Left lung (tissue), 14 donors: ENCODE measurements at places on chromosomes 16 and 17. TPM values are rescaled to one million over a fixed set of nuclear protein-coding genes. Genes with fewer than 3 reads are reported as not detected.

DNA sequence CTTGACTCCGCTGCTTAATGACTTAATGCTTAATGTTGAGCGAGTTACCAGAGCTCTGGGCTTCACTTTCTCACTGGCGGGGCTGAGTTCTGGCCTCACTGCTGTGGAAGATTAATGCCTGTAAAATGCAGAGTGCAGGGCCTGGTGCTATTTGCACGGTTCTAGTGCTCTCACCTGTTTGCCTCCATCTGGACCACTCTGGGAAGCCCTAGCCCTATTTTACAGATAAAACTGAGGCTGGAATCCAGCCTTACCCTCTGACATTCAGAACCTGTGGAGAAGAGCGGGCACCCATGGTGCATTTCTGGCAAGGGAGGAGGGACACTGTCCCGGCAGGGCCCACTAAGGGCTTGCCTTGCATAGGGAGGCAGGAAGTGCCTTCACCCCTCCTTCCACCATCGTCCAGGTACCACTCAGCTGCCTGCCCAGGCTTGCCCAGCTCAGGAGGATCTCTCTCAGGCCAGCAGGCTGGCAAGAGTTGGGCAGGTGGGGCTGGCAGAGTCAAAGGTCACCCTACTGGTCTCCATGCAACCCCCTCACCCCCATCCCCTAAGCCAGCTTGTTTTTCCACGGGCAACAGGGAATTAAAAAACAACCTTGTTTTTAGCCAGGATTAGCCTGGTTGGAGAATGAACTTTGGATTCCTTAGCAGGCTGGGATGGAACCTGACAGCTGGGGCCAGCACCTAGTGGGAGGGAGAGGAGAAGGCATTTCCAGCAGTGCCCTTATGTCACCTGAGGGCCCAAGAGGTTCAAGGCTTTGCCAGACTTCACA lies 4.1 kb upstream of the UBALD1 start:
- no peak for DNase-seq

DNA sequence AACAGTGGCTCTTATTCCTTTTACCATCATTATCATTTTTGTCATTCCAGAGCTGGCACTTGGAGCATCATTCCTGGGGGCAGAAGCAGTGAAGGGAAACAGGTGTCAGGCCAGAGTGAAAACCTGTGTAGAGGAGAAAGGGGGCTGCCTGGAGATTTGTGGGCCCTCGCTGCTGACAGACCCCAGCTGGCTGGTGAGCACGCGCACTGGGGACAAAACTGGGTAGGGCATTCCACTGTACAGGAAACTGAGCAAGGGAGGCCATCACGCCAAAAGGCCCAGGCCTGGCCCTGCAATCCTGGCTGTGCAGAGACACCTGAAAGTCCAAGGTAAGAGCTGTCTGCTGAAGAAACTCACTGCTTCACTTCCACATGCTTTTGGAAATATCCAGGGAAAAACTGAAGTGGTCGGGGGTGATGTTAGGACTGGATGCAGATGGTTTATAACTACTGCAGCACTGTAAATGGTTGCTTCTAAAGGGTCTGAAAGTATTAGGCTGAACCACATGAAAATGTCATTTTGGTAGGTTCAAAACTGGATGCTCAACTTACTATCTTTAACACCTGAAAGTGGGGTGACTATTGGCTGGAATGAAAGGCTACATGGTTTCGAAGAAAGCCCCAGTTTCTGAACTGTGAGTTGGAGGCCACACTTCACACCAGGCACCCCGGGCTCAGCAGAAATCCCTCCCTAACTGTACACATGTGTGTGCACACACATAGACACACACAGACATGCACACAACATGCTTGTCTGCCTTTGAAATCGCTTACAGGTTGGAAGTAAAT lies 225.0 kb downstream of the C16orf78 start:
- no peak for DNase-seq

DNA sequence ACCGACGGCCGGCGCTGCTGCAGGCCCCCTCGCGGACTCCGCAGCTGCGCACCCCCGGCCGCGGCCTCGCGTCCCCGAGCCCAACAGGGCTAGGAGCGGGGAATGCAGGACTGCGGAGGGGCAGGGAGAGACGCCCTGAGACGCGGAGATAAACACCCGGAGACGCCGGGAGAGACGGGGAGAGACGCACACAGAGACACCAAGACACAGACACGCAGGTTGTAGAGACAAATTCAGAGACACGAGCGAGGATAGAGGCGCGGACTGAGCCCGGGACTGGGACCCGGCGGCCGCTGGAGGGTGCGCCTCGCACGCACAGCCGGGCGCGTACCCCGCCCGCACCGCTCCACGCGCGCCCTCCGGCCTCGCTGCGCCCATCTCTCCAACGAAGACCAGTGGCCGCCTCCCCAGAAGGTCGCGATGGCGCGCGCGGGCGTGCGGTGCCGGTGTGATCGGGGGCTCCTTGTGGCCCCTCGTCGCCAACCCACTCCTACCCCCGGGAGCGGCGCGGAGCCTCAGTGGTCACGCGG lies 902 bp downstream of the STAC2 start:
- DNase-seq, result no peak

DNA sequence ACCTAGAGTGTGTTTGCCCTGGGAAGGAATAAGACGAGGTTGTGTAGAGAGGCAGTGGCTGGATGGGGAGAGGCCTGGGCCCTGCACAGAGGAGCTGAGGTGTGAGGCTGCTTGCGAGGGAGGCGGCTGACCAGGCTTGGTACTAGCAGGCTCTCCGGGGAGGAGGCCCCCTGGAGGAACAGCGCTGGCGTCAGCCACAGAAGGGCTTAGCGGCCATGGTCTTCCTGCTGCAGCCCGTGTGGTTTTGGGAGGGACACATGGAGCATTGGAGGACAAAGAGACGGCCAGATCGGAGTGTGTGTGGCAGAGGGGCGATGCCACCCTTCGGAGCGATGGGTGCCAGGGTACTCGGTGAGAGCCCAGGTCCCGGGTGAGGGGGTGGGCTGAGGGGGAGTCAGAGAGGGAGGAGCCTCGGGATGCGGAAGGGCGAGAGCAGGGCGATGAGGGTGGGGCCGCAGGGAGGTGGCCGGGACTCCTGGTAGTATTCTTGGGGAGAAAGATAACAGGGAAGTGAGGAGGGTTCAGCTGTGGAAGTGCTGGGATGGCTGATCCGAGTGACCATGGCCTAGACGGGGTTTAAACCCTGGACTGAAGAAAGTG lies 8.3 kb downstream of the BANP start:
- no peak for DNase-seq

DNA sequence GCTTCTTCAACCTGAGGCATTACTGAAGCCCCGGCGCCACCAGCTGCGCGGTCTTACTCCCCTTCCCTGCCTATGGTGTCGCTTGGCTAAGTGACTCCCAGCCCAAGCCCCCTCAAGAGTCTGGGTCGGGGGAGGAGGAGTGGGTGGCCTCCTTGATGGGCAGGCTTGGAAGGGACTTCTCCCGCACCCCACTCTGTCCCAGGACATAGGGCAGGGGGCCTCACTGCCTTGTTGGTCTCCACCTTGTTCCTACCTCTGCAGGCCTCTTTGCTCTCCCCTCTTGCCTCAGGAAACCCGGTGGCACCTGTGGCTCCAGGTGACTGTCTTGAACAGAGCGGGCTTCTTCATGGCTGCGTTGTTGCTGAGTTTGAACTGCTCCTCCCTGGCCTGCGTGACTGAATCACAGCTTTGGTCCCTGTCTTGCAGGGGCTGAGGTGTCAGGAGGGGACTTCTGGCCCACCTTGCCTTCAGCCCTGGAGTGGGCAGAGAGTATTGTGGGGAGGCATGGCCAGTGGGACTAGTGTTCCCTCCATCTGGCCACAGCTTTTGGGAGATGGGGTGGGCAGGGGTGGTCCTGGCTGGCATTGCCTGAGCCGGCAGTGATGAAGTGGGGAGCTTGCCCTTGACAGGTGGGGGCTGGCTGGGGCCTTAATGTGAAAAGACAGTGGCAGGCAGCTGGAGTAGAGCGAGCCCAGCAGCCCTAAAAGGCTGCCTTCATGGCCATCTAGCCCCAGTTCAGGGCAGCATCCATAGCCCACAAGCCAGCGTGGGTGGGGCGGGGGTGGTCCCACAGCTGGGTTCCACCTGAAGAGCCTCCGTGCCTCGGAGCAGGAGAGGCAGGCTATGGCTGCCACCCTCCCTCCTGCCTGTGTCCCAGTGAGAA lies 7.3 kb downstream of the CBX2 start:
- DNase-seq, result no peak

- DNase-seq, result no peak
These were observed 50.8 kb downstream of the ZFHX3 start for GRCh38 chr16:72997141-72997542.

Gene ACTG1
- 2,746 TPM for polyA plus RNA-seq

Gene EPX
- polyA plus RNA-seq, result 1.2 TPM

DNA sequence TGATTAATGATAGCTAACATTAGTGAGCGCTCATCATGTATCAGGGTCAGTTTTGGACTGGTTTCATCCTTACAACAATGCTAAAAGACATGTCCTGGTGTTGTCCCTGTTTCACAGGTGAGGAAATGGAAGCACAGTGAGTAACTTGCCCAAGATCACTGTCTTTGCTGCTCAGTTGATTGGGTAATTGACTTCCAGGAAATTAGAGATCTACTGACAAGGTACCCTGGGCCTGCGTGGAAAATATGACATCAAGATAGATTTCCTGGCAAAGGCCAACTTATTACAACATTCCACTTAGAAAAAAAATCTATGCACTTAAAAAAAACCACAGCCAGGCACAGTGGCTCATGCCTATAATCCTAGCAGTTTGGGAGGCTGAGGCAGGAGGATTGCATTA lies 96.3 kb downstream of the CYLD start:
- no peak for DNase-seq

DNA sequence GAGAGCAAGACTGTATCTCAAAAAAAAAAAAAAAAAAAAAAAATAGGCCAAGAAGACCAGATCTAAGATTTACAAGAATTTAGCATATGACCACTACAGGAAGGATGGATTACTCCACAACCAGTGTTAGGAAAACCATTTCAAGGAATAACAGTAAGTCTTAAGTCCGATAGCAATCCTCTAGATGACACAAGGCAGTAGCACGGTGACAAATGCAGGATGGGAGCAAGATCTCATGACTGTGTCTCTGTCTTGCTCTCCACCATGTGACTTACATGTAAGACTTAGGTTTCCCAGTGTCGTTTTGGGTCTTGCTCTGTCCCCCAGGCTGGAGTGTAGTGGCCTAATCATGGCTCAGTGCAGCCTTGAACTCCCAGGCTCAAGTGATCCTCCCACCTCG lies 27.8 kb downstream of the C16orf96 start:
- no peak for DNase-seq

DNA sequence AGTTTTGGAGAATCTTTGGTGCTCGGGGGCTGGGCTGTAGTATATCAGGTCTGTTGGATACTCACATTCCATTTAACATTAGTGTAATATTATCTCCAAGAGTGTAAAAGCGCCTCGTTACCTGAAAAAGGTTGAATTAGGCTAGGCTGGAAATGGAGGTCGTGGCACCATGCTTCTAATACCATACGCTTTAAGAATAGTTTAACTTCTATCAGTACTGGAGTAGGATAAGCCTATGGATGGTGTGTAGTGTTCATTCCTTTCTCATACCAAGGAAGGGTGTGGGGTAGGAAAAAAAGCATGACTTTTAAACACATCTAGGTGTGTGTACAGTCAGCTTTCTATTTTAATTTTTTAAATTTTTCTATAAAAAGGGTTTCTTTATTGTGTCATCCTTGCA lies 2.0 kb downstream of the SRCAP start:
- no peak for DNase-seq

- no peak for DNase-seq
These were observed 15.0 kb downstream of the CUEDC1 start for GRCh38 chr17:57940231-57940630.

- DNase-seq, result no peak
These were observed 22.8 kb downstream of the PRKCB start for GRCh38 chr16:23858542-23858941.

Gene CRHR1
- not detected for polyA plus RNA-seq

GRCh38 chr16:86134802-86135461 lies 236.0 kb downstream of the IRF8 start:
- no peak for DNase-seq

DNA sequence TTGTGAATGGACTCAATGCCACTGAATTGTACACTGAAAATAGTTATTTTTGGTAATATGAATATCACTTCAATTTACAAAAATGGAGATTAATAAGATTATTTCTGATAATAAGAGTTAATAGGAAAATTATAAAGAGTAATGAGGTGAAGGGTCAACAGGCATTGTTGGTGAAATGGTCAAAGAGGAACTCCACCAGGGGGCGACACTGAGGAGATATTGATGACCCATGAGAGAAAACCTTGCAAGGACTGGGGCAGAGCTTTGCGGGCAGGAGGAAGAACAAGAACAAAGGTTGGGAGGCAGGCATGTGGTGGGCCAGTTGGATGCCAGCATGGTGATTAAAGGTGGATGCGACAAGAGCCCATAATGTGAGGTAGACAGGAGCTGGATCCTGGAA lies 74.0 kb upstream of the XYLT1 start:
- no peak for DNase-seq

Gene PERCC1
- 1.4 TPM for polyA plus RNA-seq

Gene ASPHD1
- polyA plus RNA-seq, result 0.42 TPM

Gene SECTM1
- 3.0 TPM for polyA plus RNA-seq

- peak; percentile 2 for DNase-seq
These were observed 145.5 kb upstream of the PMFBP1 start for GRCh38 chr16:72317446-72317845.

GRCh38 chr16:48608871-48609651 lies 919 bp downstream of the N4BP1 start:
- no peak for DNase-seq

- no peak for DNase-seq
These were observed 7.8 kb downstream of the TEX14 start for GRCh38 chr17:58684003-58684402.

- DNase-seq, result peak; percentile 64
These were observed 78.2 kb upstream of the TMEM97 start for GRCh38 chr17:28240688-28241340.

GRCh38 chr16:46836534-46837530 lies 5.9 kb upstream of the C16orf87 start:
- no peak for DNase-seq

- DNase-seq, result no peak
These were observed 5.1 kb downstream of the PHAF1 start for GRCh38 chr16:67114793-67115192.

DNA sequence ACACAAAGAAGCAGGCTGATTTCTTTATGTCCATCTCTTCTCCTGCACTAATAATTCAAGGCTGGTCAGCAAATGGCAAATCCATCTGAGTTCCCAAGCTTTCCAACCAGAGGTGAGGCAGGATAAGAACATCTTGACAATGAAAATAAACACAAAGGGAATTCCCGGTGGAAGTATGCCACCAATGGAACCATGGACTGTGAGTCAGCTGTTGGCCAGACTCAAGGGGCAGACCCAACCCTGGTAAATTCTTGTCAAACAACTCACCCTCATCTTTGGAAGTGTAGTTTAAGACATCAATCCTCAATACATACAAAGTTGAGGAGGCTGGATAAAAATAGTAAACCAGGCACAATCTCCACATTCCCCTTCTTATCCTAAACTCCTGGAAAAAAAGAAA lies 74.3 kb upstream of the CES5A start:
- DNase-seq, result no peak

Gene HOXB6
- polyA plus RNA-seq, result 10.8 TPM

- DNase-seq, result no peak
These were observed 27.1 kb downstream of the HNF1B start for GRCh38 chr17:37717627-37718323.

GRCh38 chr17:15958484-15958854 lies 13.5 kb downstream of the ADORA2B start:
- no peak for DNase-seq

GRCh38 chr17:61047515-61047914 lies 352.1 kb upstream of the TBX2 start:
- DNase-seq, result no peak
